Stimulated activated naive CD4-positive, alpha-beta T cell (primary cell): ENCODE measurements at places on chromosomes 3 and 15.

DNA sequence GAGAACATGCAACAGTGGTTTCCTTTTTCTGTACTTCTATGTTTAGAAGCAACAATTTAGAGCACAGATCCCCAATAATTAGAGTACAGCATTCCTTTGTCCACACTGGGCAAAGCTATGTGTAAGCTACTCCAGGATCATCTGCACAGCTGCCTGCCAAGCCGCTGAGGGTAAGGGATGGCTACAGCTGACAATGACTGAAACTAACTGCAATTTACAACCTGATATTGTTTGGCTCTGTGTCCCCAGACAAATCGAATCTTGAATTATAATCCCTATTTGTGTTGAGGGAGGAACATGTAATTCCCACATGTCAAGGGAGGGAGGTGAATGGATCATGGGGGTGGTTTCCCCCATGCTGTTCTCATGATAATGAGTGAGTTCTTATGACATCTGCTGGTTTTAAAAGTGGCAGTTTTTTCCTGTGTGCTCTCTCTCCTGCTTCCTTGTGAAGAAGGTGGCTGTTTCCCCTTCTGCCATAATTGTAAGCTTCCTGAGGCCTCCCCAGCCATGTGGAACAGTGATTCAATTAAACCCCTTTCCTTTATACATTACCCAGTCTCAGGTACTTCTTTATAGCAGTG lies 54.8 kb upstream of the TNFSF10 start:
- no peak for DNase-seq

DNA sequence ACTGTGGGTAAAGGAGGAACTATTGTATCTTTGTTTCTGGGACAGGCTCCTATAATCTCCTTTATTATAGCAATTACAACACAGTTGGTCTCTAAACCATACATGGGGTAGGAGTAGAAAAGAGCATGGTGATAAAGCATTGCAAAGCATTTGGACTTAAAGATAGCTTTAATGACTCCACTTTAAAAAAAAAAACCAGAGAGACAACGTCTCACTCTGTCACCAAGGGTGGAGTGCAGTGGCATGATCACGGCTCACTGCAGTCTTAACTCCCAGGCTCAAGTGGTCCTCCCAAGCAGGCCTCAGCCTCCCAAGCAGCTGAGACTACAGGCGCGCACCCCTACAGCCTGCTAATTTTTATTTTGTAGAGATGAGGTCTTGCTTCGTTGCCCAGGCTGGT lies 68.2 kb downstream of the DENND4A start:
- DNase-seq, result no peak

GRCh38 chr15:58293622-58294550 lies 137.9 kb upstream of the LIPC start:
- DNase-seq, result no peak

GRCh38 chr3:111668326-111668725 lies 73.2 kb upstream of the ZBED2 start:
- no peak for DNase-seq

DNA sequence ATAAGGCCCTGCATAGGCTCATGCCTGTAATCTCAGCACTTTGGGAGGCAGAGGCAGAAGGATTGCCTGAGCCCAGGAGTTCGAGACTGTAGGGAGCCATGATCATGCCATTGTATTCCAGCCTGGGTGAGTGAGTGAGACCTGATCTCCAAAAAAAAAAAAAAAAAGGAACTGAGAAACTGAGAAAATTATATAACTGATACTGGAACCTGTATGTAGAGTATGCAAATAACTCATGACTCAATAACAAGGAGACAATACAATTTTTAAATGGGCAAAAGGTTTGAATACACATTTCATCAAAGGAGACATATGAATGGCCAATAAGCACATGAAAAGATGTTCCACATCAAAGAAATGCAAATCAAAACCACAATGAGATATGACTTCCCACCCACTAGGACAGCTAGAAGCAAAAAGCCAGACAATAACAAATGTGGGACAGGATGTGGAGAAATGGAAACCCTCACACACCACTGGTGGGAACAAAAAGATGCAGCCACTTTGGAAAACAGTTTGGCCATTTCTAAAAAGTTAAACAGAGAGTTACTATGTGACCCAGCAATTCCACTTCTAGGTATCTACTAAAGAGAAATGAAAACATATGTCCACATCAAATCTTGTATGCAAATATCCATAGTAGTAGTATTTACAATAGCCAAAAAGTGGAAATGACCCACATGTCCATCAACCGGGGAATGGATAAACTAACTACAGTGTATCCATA lies 70.7 kb downstream of the IQSEC1 start:
- DNase-seq, result no peak

DNA sequence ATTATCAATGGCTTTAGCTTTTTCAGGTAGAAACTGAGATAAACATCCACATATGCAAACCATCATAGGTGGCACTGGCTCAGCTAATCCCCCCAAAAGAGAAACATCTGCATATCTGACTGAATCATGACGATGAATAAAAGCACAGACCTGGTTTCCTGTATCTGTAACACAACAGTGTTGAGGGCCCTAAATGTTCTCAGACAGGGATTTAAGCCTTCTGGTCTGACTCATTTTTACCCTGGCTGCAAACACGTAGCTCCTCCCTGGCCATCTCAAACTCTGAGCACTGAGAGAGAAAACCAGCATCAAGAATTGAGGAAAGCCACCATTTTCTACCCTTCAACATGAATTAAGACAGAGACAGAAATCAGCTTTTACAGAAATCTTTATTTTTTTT lies 35.2 kb downstream of the GLB1 start:
- DNase-seq, result no peak

GRCh38 chr15:72365844-72366243 lies 10.0 kb downstream of the HEXA start:
- DNase-seq, result no peak

DNA sequence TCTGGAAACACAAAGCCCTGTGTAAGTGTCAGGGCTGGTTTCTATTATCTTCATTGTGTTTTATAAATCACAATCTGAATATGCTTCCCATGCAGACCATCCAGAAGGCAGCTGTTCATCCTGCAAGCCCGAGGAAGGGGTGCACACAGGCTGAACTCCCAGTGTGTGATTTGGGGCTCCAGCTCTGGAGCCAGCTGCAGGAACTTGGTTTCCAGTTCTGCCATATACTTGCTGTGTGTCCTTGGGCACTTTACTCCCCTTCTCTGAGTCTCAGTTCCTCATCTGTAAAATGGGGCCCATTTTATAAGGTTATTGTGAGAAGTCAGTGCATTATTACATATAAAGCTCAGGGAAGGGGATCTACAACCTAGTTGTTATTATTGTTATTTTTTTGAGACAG lies 22.6 kb downstream of the CYP8B1 start:
- DNase-seq, result no peak

DNA sequence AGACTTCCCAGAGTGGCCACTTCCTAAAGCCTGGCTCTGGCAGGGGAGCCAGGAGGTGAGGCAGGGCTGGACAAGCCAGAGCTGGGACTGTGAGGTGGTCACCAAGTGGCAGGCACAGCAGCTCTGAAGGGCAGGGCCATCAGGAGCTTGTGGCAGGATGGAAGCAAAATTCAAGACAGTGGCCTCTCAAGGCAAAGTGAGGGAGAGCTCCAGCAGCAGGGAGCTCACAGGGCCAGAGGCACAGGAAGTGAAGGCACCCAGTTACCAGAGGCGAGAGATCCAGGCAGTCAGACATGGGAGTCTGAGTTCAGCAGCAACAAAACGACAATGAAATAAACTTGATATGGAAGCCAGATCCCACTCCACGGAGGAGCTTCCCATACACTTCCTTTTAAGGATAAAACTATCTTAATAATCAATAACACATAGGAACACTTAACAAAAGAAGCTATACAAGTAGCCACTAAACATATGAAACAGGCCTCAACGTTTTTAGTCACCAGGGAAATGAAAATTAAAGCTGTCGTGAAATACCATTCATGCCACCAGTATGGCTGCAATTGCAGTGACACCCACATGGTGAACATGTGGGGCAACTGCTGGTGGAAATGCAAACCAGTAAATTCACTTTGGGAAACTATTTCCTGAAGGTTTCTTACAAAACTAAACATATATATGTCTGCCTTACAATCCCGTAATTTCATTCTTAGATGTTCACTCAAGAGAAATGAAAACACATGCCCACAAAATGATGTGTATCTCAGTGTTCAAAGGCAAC lies 35.4 kb upstream of the TMEM158 start:
- no peak for DNase-seq

DNA sequence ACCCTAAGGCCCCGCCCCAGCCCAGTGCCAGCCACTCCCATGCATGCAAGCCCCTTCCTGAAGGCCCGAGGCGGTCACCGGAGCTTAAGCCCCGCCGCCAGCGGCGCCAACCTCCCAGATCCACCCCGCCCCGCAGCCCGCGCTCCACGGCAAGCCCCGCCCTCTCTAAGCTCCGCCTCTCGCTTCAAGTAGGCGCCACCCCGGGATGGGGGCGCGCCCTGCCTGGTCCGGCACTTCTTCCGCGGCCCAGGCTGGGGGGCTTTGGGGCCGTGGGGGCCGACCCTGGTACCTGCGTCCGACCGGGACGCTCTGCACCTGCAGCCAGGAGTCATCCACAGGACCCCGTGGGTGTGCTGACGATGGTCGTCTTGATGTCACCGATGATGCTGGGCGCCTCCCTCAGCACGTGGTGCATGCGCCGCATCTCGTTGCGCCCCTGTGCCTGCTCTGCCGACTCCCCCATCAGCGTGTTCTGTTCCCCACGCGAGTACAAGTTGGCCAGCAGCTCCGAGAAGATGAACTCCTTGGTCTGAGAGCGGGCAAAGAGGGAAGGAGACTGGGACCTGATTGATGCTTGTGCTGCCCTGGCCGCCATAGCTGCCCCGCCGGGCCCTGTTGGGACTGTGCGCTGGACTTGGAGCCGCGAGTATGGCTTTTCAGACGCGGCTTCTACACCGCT lies 26.1 kb upstream of the CSPG4 start:
- peak; percentile 83 for DNase-seq

DNA sequence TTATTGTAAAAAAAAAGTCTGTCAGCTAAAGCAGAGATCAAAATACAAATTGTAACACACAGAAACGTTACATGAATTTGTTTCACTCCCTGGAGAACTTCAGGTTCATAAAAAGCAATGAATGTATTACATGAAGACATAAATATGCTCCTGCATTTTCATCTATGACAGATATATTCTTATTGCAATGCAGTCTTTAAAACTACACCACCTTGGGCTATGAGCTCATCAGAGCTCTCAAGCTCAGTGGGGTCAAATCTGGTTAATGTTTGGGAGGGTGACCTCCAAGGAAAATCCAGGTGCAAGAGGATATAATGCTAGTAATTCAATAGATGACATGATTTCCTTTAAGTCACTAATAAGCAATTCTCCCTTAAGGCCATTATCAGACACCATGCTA lies 606.8 kb downstream of the EPHA3 start:
- no peak for DNase-seq

- DNase-seq, result no peak
These were observed 591 bp downstream of the FOXL2NB start for GRCh38 chr3:138947495-138948121.

DNA sequence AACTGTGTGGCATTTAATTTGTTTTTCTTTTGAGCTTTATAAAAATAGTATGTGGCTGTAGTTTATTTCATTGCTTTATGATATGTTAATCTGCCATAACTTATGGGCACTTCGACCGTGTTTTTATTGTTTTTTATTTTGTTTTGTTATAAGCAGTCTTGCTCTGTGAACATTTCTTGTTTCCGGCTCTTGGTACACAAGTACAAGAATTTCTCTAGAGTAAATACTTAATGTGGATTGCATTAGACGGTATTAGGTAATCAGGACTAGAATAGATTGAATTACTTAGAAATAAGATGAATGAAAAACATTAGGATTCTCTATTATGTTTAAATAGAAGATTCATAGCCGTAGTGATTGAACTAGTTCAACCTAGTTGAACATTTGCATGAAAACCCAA lies 2.1 kb downstream of the ZFAND6 start:
- no peak for DNase-seq

DNA sequence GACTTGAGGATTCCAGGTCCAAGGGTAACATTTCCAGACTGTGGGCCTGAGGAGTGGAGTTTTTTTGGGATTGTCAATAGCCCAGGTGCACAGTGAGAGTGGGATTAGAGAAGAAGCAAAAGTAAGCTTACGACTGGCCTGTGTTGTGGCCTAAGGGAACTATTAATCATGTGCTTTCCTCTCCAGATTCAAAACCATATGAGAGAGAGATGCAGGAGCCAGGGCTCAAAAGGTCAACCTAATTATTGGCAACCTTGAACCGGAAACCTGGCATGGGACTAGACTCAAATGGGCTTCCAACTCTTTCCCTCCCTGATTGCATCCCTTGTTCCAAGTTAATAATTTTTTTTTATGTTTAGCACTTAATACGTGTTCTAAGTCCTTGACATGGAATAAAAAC lies 242.1 kb upstream of the THRB start:
- no peak for DNase-seq

DNA sequence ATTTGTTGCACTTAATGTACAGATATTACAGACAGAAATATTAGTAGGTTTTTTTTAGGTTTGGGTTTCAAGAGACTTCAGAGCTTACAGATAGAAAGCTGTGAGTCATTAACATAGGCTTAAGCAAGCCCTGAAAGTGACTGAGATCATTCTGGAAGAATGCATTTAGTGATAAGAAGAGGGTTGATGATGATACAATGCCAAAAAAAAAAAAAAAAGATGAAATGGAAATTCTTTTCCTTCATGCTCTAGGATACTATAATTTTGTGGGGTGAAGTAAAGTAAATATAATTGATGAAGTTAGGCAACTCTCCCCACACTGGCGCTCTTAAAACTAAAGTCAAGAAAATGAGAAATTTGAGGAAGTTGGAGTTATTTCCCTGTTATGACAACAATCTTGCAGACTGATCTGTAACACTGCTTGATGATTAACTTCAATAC lies 169.4 kb upstream of the ZNF385D start:
- DNase-seq, result no peak

DNA sequence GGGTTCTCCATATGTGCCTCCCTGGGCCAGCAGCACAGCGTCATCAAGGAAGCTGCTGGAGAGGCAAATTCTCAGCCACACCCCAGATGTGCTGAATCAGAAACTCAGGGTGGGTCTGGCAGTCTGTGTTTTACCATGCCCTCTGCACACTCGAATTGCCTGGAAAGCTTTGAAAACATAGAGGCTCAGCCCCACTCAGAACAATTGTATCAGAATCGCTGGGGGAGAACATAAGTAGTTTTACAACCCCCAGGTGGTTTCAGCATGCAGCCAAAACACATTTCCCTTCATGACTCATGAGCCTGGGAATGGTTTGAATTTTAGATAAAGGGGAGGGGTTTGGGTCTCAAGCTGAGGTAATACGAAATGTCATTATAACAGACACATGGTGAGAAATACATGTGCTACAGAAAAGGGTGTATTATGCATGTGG lies 9.6 kb downstream of the TGM4 start:
- DNase-seq, result no peak

GRCh38 chr3:128969993-128970739 lies 23.7 kb downstream of the CFAP92 start:
- peak; percentile 78 for DNase-seq

- no peak for DNase-seq
These were observed 25.3 kb downstream of the CHDH start for GRCh38 chr3:53820756-53821580.

GRCh38 chr3:182375916-182376315 lies 417.4 kb upstream of the ATP11B start:
- no peak for DNase-seq

GRCh38 chr15:75313116-75313845 lies 22.6 kb upstream of the COMMD4 start:
- no peak for DNase-seq

GRCh38 chr3:70992562-70993204 lies 590.8 kb downstream of the FOXP1 start:
- DNase-seq, result no peak
